ENCODE measurements at places on chromosomes 2 and 18.

DNA sequence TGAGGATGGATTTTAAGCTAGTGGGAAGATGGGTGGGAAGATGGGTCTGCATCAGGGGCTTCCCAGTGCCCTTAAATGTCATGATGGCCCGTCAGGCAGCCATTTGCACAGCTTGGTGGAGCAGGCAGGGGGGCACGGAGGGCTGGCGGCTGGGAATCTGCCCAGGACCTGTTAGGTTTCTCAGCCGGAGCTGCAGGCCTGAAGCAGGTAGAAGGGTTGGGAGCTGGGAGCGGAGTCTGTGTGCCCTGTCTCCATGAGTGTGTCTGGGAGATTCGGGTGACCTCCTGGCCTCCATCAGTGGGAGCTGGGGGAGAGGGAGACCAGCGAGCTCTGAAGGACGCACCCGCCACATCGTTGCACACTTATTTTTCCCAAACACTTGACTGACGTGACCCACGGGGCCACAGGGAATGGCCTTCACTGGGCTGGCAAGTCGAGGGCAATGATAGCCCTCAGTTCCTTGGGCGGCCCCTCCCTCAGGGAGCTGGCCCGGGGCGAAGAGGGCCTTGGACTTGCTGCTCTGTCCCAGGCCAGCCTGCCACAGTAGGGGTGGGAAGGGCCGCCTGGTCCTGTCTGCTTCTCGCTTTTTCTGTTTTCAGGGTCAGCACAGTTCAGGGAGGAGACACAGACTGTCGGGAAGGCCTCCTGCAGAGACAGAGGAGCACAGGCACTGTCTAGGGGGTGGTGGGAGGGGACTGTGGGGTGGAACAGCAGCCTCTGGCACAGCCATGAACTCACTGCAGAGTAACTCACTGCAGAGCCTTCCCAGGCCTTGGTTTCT, 236.8 kb downstream of the ZBTB7C start:
- DNase-seq: no peak

DNA sequence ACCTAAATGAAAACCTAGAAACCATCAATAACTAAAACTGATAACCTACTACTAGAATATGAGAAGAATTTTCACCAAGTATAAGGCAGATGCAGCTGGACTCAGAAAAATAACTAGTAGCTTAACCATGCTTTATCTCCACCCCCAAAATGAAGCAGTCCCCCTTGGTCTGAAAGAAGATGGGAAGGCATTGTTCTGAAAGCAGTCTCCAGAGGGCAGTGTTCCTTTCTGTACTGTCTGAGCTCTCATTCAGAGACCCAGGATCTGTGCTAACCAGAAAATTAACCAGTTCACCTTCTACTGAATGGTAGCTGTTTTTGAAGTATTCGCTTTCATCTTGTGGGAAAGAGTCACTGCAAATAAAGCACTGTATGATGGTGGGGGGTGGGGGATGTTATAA, 273.0 kb downstream of the PDE11A start:
- DNase-seq: peak; percentile 6

- DNase-seq: no peak
Observed at GRCh38 chr18:34697233-34697632, 12.9 kb upstream of the DTNA start.

DNA sequence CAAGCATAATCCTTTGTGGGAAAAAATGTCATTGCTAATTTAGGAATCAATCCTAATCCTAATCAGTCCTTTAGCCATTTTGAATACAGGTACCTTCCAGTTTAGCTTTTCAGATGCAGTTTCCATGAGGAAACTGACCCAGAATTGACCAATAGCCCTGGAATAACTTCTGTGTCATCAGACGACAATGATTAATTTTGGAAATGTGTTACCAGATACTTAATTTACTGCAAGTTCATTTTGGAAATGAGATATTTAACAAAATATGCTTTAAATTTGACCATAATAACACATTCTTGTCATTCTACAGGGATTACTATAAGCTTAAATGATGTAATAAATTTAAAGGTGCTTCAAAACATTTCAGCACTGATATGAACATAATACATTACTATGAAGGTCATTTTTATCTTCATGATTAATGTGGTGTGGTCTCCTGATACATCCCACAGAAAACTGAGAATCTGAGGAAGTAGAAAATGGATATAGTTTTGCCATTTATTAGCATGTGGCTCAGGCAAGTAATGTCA, 129.8 kb upstream of the SH3BP4 start:
- DNase-seq: peak; percentile 2

- peak; percentile 99 for DNase-seq
Observed at GRCh38 chr2:96330407-96330806, 5.2 kb upstream of the NCAPH start.

DNA sequence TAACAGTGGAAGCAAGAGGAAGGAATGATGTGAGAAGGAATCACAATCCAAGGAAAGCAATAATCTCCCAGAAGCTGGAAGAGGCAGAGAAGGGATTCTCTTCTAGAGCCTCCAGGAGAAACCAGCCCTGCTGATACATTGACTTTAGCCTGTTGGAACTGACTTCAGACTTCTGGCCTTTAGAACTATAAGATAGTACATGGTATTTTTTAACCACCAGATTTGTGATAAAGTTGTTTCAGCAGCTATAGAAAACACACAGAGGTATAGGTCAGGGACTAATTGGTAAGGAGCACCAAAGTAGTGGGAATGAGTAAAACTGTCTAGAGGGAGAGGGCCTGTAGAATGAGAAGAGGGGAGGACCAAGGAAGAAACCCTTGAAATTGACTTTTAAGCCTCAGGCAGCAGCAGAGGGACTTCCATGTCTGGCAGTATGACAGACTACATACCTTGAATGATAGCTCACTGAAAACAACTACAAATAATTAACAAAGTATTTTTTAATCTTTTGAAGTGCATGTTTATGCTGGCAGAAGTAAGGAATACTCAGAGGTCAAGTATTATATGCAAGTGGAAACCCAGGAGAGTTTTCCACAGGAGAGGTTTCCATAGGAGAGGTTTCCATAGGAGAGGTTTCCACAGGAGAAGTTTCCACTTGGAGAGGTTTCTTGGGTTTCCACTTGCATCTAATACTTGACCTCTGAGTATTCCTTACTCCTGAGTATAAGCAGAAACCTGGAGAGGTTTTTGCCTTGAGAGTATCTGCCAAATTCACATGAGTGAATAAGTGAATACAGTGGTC, 33.8 kb upstream of the TMEM17 start:
- DNase-seq: no peak

DNA sequence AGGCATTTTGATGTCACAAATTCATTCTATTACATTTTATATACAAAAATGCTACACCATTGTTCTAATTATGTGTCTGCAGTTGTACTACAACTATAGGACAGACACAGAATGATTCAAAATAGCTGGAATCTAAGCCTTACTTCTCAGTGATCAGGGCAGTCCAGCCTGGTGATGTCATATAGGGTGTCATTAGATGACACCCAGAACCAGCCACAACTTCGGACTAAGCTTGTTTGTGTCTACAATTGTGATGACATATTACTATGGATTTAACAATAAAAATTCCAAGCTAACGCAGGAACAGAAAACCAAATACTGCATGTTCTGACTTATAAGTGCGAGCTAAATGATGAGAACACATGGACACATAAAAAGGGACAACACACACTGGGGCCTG, 31.0 kb downstream of the M1AP start:
- DNase-seq: no peak

DNA sequence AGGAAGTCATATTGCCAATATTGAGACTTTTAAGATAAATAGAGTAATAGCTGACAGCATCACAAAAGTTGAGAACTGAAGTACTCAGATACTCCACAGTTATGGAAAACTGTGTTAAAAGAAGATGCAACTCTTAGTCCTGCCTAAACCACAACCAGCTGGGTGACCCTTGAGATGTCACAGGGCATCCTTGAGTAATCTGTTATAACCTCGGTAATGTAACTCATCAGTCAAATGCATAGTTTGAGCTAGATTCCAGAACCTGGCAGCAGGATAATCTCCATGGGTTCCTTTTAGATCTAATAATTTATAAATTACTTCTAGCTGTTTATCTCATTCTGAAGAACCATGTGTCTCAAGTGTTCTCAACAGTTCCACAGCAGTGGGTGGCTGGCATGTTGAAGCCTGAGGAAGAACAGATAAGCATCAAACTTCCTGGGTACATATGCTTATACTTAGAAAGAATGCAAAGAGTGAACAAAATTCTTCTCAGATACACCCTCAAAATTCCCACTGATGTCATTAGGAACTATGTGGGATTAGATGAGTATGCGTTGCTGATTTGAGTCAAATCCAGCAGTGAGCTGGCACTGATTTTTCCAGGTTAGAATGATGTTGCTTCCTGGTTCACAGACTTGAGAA, 304.1 kb upstream of the ERBB4 start:
- DNase-seq: peak; percentile 88

GRCh38 chr2:215617060-215617824, 181.4 kb upstream of the FN1 start:
- no peak for DNase-seq

DNA sequence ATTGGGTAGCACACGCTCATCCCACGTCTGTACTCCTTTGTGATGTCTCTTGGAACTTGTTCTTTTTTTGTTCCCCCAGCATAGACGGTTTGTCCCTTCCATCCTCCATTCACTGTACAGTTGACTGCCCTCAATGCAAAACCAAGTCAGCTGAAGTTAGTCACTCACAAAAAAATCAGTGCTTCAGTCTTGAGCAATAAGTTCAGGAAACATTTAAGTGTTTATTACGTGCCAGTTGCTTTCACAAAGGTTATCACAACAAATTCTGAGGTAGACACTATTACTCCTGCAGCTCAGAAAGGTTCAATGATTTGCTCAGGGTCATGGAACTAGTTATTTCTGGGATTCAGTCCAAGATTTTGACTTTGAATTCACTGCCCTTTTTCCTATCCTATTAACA, 102.2 kb downstream of the PDE1A start:
- DNase-seq: no peak

GRCh38 chr18:24930478-24930877, 421.5 kb downstream of the ZNF521 start:
- DNase-seq: no peak

GRCh38 chr18:66601649-66602048, 2.2 kb downstream of the CDH19 start:
- DNase-seq: no peak

DNA sequence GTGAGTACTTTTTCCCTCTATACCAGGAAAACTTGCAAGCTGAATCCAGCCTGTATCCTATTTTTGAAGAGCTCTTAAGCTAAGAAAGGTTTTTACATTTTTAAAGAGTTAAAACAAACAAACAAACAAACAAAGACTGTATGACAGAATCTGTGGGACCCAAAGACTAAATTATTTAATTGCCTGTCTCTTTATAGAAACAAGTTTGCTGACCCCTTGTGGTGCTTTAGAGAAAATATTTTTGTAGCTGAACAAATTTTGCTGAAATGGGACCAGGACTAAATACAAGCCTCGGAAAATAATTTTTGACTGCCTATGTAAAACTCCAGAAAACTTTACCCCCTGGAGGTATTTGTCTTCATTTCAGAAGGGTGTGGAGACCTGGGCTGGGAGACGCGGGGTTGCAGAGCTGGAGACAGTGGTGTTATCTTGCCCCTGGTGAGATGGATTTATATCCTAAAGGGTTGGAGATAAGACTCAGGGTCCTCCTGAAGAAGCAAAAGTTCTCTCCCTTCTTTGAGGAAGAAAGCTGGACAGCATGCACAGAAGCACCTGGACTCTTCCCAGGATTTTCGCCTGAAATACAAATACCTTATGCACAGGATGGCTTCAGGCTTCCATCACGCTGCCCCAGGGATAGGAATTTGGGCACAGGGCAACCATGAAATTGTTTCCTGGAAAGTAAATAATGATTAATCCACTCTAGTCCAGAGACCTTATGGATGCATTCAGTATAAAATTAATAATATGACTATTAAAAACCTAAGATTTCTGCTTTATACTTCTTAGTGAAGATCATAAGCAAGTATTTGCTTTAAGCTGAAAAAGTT, 54.3 kb downstream of the TMX3 start:
- peak; percentile 6 for DNase-seq

GRCh38 chr18:54303408-54303807, 34.1 kb downstream of the POLI start:
- no peak for DNase-seq

- DNase-seq: no peak
Observed at GRCh38 chr18:68583685-68584084, 131.2 kb downstream of the TMX3 start.

DNA sequence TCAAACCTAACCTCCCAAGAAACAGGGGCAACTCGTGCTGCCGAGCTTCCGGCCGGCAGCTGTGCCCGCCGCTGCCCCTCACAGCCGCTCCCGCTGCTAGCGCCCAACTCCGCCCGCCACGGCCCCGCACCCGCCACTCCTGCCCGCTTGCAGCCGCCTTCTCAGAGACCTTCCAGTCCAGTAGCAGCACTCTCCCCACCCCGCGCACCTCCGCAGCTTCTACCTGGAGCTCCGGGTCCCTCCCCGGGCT, 722 bp upstream of the C2orf15 start:
- no peak for DNase-seq

DNA sequence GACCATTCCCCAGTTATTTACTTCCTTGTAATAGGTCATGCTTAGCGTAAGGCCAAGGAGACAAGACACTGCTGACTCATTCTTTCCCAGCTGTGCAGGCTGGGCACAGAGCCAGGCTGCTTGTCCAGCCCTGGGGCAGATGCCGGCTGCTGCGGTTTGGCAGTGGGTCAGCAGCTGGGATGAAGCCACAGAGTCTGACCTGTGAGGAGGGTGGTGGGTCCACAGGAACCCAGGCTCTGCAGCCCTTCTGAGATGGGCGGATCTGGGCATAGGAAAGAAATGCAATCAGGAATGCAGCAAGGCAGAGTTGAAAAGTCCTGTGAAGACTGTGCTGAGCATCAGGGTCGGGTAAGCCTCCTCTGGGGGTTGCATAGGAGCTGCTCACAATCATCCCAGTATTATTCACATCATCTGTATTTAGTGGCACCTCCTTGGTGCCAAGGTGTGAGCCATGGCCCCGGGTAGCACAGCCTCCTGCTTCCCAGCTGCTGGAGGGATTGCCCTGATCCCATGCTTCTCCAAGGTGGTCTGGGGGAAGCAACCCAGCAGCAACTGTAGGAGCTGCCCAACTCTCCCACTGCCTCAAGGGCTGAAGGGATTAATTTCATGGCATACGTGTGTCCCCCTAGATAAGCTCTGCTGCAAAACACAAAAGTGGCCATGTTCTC, 139.0 kb downstream of the DDX1 start:
- DNase-seq: peak; percentile 1
